ENCODE measurements at places on chromosomes 6 and 20.

DNA sequence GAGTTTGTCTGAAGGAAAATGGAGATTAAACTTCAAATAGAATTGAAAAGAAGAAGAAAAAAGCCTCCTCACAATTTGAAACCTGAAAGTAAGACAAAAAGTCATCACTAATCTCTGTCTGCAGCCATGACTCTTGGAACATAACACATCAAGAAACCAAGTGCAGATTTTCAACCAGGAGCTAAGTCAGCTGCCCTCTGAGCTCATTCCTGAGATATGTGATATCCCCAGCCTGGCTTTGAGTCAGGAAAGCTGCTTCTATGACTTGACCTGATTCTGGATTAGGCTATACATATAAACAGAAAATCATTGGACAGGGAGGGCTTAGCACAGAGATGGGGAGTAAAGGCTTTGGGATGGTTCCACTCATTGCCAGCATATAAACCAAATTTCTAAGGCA, 891.4 kb downstream of the TFAP2A start:
- no peak for DNase-seq

DNA sequence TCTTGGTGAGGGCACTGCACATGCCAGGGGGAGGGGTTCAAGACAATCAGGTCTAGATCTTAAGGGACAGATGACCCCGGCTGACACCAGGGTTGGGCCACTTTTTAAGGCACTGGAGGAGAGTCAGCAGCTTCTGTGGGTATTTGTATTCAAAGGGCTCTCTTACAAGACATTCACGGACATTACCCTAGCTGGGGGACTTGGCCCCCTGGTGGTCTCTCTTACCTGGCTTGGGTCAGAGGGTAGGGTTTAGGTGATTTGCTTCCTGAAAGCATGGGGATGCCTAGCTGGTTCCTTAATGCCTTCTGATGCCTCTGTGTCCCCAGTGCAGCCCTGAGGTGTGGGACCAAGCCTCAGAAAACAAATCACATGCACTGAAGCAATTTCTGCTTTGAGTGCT, 354.7 kb downstream of the CDC5L start:
- no peak for DNase-seq

GRCh38 chr6:150177259-150177951, 34.6 kb downstream of the PPP1R14C start:
- no peak for DNase-seq

DNA sequence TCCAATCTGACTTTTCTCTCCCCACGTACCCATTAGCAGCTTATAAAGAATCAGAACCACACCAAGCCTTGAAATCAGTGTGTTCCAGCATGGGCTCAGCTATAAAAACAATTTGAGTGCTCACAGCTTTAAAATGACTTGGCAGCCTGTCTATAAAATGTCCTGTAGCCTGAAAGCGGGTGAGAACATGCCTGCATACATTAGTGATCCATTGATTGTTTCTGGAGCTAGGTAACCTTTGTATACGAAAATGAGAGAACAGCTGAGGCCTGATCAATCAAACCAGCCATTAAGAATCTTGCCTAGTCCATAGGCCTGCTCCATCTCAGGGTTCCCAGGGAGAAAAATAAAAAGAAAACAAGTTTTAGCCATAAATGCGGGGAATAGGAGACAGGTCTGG, 245.8 kb upstream of the SULF2 start:
- DNase-seq: no peak

- DNase-seq: no peak
These were observed 1080.7 kb downstream of the GRIK2 start for GRCh38 chr6:102474041-102474807.

DNA sequence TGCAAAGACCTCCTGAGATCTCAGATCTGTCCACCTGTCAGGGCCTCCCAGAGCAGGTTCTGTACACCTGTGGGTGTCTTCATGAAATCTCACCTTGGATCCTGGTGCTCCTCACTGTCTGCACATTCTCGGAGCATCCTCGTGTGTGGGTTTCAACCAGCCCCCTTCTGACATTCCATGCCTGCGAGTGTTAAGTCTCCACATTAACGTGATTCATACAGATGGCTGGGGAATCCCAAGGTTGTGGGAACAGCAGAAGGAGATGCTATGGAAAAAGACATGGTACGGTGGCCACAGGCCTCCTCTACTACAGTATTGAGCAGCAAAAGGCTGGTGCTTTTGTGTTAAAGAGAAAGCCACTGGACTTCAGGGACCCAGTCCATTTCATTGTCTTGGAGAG, 556.5 kb downstream of the DHX35 start:
- no peak for DNase-seq

GRCh38 chr20:63963348-63963741, 6.4 kb downstream of the ZNF512B start:
- peak; percentile 8 for DNase-seq

DNA sequence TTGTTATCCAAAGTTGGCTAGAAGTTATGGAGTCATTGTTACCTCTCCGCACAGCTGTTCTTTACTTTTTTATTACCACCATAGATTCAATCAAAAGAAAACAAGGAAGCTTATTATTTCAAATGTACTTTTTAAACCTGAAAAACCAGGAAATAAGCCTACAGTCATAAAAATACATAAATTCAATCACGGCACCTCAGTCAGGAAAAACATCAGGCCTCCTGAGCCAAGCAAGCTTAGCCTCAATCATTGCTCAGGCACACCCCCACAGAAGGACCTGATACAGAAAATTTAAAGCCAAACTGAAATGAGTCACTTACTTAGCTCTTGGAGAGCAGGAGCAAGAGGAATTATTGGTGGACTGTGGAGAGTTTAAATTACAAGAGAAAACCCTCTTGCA, 44.3 kb downstream of the MARCKS start:
- DNase-seq: no peak

DNA sequence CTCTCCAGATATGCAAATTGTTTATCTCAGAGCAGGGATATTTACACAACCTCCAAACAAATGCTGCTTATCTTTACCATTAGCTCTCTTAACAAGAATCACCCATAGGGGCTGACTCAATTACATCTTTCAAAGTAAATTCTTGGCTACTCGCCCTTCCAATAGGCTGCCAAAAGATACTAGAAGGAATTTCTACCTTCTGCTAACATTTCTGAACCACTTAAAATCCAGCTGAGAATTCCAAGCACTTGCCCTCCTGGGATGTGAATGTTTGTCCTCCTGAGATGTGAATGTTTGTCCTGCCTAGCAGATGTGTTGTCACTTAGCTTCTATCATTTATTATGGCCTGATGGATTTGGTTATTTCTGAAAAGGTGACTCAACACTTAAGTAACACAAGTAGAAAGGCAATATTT, 388.0 kb downstream of the GJA1 start:
- no peak for DNase-seq

DNA sequence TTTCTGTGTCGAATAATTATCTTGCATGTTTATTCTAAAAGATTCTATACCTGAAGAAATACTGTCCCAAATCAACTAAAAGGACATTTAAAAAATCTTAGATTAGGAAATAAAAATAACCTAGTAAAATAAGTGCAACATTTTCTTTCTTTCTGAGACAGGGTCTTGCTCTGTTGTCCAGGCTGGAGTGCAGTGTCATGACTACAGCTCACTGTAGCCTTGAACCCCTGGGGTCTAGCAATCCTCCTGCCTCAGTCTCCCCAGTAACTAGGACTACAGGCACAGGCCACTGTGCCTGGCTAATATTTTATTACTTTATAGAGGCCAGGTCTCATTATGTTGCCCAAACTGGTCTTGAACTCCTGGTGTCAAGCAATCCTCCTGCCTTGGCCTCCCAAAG, 48.7 kb downstream of the RARS2 start:
- no peak for DNase-seq

- DNase-seq: no peak
These were observed 32.8 kb downstream of the EFCAB8 start for GRCh38 chr20:32891491-32891890.

- DNase-seq: no peak
These were observed 89.9 kb downstream of the SEL1L2 start for GRCh38 chr20:13900496-13900895.

DNA sequence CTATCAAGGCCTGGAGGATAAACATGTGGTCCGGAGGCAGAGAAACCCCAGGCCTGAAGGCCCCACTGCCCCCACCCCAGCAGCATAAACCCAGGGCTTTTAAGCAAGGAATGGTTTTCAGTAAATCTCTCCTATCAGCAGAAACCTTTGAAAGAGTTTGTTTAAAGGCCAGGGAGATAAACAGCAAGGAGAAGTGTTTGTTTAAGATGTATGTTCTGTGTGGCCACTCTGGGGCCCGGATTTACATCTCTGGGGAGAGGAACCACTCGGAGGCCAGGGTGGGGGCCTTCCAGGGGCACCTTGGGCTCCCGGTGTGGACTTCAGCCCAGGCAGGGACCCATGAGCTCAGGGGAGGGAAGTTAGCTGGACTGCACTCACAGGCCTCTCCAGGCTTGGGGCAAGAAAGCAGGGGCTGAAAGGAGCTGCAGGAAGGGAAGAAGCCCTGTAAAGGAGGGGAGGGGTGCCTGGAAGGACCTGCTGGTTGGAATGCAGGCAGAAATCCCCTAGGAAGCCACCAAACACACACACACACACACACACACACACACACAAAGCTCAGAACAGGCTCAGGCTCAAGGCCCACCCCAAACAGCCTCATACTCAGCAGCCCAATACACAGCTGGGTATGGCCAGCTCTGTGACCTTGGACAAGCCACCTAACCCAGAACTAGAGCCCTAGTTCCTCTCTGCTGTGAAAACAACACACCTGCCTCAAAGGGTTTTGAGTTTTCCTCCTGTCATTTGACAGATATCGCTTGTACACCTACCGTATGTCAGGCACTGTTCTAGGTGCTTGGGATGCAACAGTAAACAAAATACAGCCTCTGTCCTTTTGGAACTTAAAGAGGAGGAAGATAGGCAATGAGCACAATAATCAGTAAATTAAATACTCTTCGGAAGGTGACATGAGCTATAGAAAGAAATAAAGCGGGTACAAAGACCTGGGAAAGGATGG, 26.2 kb upstream of the FOXP4 start:
- no peak for DNase-seq

- no peak for DNase-seq
These were observed 110.6 kb upstream of the GLP1R start for GRCh38 chr6:38937839-38938613.

- DNase-seq: no peak
These were observed 5.5 kb upstream of the TFAP2D start for GRCh38 chr6:50707652-50708300.

- no peak for DNase-seq
These were observed 42.6 kb downstream of the NCOA3 start for GRCh38 chr20:47544240-47544639.

DNA sequence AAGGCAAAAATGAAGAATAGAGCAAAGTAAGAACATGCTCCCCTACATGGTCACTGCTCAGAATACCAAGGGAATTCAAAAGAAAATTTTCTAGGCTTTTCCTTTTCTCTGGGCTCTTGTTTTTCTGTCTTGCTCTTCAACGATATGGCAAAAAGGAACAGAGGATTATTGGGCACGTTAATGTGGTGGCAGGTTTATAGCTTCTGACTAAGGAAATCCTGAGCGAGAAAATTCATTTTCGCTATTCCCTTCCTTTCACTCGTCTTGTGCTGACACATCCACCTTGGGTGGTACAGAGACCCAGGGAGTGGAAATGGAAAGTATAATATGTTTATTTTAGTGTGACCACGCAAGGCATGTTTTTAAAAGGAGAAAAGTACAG, 132.8 kb downstream of the TRIM27 start:
- DNase-seq: no peak
